ENCODE measurements at places on chromosomes 5 and 9.

GRCh38 chr9:98150721-98151120 is 31.7 kb upstream of the TRIM14 start:
- no peak for DNase-seq

DNA sequence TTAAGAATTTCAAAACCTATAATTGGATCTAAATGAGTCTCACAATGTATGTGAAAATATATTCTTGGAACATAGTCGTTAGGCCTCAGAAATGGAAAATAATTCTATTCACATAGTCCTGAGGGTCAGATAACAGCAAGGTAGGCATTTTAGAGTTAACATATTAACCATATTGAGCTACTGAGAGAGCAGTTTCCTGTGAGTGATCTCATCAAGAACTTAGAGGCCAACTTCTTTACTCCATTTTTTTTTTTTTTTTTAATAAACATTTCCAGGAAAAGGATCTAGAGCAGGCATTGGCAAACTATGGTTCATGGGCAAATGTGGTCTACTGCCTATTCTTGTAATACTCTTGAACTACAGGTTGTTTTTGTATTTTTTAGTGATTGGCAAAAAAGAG is 26.6 kb downstream of the RAB24 start:
- DNase-seq: no peak

DNA sequence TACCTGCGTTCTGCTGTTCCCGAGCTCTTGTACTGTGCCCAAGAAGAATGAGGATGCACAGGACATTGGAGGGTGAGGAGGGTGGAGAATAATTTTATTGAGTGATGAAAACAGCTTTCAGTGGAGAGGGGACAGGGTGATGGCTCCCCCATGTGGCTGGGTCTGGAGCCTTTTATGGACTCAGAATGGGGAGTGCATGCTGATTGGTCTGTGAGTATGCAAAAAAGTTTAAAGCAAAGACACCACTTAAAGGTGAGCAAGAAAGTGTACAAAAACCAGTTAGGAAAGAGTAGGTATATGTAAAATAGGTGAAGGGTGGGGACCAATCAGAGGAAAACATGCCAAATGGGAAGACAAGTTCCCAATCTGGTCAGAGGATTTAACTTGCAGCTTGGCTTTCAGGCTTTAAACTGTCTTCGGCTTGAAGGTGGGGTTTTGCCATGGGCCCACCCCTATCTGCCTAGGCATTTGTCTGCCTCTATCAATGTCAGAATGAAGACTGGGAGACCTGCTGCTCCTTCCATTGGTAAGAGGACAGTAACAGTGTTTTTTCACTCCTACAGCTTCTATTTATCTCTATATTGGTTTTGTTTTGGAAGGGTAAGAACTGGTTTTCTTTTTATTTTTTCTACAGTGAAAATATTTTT is 118.0 kb upstream of the RAI14 start:
- DNase-seq: no peak

- peak; percentile 55 for DNase-seq
Measured at GRCh38 chr9:134315716-134316448, 10.4 kb upstream of the RXRA start.

DNA sequence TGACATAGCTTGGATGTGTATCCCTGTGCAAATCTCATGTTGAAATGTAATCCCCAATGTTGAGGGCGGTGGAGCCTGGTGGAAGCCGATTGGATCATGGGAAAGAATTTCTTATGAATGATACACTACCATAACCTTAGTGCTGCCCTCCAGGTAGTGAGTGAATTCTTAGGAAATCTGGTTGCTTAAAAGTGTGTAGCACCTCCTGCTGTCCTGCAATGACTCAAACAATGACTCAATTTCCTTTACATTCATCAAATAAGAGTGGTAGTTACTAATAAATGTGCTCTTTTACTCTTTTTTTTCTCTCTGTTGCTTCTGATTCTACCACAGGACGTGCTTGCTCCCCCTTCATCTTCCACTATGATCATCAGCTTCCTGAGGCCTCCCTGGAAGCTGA is 1696.0 kb upstream of the CDH9 start:
- no peak for DNase-seq

GRCh38 chr5:17364987-17365810 is 132.8 kb upstream of the TAF11L2 start:
- no peak for DNase-seq
